ENCODE measurements at places on chromosomes 5 and 9.
A peak's percentile ranks its signal among the peaks of the same experiment; 100 is the strongest.

GRCh38 chr5:86881493-86882090, 263.9 kb downstream of the COX7C start:
- DNase-seq = no peak

DNA sequence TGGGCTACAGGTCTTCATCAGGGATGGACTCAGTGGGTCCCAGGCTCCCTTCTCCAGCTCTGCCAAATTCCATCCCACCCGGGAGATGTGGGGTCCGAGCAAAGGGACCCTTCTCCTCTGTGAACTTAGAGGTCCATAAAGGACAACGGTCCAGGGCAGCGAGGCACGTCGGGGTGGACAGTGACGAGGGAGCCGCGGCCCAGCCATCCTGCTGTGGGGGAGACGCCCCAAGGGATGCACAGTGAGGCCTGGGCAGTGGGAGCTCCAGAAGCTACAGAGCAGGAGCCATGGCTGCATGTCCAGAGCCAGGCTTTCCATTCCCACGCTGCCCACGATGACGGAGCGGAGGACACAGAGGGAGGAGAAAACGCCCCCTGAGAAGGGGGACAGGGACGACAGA, 107.5 kb upstream of the PPP1R26 start:
- DNase-seq = no peak

DNA sequence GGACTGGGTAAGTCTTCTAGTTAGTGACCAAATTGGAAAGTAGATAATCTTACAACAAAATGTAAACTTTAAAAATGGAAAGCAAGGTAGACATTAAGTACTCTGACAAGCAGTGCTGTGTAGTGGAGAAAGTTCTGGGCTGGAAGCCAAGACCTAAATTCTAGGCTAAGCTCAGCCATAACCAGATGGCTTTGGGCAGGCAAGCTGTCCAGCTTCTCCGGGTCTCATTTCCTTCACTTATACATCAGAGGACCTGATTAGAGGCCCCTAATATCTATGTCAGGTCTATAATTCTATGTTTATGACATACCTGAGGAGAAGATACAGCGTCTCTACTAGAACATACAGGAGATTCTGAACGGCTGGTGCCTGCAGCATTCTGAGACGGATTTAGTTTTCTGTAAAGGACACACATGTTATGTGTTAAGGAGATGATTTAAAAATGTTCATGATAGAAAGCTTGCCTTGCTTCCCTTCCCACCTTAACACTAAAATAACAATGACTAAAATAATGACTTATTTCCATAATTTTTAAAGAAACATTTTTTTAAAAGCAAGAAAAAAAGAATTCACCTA, 61.2 kb downstream of the ELL2 start:
- DNase-seq = peak; percentile 85

- peak; percentile 6 for DNase-seq
These were observed at the start of gene PCDHGA6 for GRCh38 chr5:141373673-141374317. Gene PCDHGA6, plus strand, starts transcription at chr5:141373891. Its CDS starts 193 bp downstream, at chr5:141374084.

- no peak for DNase-seq
These were observed 63.2 kb upstream of the CTXN3 start for GRCh38 chr5:127585661-127586060.
